T-helper 2 cell (primary cell): ENCODE measurements at places on chromosomes 5 and 9.

DNA sequence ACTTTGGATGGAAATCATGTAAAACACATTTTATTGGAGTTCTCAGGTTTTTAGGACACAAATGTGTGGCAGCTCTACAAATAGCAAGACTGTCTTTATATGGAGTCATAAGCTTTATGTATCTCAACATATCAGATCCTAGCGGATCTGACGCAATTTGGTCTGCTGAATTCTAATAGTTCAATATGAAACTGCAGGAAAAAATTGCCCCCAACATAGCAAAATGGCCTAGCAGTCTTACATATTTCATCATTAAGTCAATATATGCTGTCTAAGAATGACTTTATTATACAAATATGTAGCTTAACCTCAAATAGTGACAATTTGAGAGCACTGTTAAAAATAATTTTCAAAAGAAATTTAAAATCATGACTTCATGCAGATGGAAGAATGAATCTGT lies 244.3 kb downstream of the TAF11L14 start:
- DNase-seq = no peak

DNA sequence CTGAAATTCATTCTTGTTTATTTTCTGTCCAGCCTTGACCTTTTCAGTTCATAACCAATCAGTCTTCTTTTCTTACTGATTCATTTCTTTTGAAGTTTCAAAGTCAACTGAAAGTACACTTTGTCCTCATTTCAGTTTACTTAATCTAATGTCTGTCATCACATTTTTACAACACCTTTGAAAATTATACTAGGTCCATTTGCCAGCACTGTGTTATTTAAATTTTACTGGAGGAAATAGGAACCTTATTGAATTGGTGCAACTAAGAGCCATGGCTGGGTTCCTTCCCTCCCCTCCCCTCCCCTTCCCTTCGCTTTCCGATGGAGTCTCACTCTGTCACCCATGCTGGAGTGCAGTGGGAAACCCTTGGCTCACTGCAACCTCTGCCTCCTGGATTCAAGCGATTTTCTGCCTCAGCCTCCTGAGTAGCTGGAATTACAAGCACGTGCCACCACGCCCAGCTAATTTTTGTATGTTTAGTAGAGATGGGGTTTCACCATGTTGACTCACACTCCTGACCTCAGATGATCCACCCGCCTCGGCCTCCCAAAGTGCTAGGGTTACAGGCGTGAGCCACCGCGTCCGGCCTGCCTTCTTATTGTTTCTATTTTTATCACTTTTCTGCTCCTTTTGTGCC lies 6.3 kb downstream of the RMI1 start:
- DNase-seq = no peak

GRCh38 chr5:179241175-179241574 lies 104.1 kb downstream of the ADAMTS2 start:
- DNase-seq = no peak

DNA sequence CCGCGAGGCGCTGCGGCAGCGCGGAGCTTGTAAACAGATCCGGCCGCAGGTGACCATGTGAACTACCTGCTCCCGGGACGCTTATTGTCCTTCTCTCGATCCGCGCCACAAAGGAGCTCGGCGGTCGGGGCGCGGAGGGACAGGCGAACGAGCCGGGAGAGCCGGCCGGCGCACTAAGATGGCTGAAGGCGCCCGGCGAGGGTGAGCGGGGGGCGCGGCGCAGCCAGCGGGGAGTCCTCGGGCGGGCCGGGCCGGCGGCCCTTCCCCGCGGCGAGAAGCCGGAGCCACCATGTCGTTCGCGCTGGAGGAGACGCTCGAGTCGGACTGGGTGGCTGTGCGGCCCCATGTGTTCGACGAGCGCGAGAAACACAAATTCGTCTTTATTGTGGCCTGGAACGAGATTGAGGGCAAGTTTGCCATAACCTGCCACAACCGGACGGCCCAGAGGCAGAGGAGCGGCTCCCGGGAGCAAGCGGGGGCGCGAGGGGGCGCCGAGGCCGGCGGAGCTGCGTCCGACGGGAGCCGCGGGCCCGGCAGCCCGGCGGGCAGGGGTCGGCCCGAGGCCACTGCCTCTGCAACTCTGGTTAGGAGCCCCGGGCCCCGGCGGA lies 535 bp downstream of the JMY start:
- peak; percentile 25 for DNase-seq

GRCh38 chr5:88399561-88399960 lies 130.9 kb upstream of the TMEM161B start:
- no peak for DNase-seq

- no peak for DNase-seq
Measured at GRCh38 chr5:158943057-158943456, 156.7 kb downstream of the EBF1 start.

- DNase-seq = no peak
Measured at GRCh38 chr5:135883441-135883840, 12.2 kb downstream of the IL9 start.

DNA sequence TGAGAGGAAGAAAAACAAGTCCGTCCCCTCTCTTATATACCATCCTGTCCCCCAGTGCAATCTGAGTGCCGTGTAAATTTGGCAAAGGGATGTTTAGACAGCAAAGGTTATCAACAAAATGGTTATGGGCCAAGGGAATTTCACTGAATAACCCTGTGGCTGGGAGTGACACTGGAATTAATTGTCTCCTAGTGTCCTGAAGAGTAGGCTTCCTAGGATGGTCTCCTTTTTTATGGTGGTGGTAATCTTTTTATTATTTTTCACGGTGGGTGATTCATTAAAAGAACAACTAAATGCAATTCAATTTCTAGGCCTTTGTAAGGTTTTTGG lies 244.2 kb downstream of the PIK3R1 start:
- no peak for DNase-seq

DNA sequence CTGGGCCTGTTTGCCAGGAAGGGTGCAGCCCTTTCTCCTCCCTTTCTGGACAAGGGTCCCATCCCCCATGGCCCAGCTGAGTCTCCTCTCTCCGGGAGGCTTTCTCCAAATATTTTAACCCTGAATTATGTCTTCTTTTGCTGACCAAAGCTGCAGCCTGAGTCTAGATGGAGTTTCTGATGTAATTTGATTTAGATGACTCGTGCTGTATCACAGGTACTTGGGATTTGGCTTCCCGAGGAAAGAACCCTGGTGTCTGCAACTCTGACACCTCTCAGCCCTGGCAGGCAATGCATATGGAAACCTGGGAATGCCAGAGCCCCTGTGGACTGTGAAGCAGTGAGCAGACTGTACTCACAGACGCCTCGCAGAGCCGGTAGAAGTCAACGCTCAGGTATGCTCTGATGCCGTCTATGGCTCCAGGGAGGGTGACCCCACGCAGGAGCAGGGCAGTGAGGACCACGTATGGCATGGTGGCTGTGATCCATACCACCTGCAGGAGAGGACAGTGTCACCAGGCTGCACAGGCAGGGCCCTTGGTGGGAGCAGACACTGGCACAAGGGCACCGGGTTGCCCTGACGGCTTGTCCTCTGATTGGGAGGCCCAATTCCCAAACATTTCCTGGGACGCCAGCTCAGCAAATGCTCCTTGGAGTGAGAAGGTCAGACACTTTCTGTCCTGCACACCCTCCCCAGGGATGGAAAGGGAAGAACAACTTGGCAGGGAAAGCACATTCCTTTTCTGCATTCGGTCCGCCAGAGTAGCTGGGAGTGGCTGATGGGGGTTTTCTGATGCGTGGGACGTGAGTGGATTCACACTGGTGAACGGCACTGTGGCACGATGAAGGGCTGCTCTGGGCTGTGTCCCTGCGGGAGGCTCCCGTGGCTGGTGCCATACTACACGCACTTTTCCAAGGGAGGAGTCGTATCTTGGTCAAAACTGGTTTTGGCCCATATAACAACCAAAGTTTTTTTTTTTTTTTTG lies 24.7 kb downstream of the SLC6A3 start:
- no peak for DNase-seq

DNA sequence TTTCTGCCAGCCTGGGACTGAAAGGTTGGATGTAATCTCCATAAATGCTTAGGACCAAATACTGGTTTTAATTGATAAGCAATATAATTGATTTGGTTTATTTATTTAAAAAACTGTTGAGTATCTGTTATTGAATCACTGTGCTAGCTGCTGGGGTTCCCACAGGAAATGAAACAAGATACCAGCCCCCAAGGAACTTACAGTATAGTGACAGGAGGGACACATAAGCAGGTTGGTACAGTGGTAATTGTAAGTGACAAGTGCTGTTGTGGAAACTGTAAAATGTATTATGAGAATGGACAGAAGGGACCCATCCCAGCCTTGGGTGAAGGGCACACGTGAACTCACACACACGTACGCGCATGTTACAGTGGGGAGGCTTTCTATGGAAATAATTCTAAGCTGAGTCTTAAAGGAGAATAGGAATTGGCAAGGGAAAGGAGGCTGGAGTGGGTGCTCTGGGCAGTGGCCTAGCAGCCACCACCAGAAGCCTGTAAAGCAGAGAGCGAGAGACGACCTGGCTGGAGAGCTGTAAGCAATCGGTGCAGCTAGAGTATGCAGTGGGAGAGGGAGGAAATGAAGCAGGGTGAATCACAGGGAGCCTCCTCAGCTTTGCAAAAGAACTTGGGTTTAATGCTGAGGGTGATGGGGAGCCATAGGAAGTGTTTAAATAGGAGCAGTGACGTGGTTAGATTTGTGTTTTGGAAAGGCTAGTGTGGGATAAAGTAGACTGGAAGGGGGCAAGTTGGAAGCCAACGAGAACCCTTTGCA lies 39.3 kb downstream of the GLRA1 start:
- no peak for DNase-seq

GRCh38 chr9:3526165-3526996 lies 580 bp upstream of the RFX3 start:
- DNase-seq = peak; percentile 84

GRCh38 chr9:109843641-109844040 lies 63.6 kb downstream of the PALM2AKAP2 start:
- DNase-seq = no peak

DNA sequence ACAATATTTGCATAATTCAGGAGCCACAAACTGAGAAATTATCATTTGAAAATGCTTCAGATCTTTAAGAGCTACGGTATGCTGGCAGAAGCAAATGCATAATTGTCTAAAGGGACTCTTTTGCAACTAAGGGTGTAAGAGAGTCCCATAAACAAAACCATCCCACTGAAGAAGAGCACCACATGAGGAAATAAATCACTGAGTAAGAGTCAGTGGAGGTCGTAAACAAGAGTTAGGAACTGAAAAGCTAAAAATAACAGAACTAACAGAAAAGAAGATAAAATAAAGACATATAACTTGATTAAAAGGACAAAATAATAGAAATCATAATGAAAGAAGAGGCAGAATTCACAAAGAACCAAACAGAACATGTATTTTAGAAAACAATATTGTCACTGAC lies 3.5 kb upstream of the SMC2 start:
- no peak for DNase-seq

- no peak for DNase-seq
Measured at GRCh38 chr9:16544842-16545241, 325.6 kb downstream of the BNC2 start.

GRCh38 chr5:130488252-130488651 lies 584.0 kb downstream of the CHSY3 start:
- DNase-seq = no peak

DNA sequence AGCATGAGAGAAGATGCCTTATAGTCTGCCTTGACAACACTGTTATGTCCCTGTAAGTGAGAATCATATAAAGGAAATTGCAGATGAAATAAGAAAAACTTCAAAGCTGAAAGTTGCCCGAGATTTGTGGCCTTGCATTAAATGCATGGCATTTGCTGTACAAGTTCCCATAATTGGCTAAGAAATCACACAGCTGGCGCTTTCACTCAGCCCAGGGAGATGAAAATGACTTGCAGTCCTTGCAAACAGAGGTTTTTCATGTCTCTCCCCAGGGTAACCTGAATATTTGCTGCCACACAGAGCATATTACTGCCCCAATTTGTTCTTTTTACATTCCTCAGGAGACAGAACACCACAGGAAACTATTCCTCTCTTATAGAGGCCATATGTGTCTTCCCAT lies 174.8 kb downstream of the FAM114A2 start:
- no peak for DNase-seq

DNA sequence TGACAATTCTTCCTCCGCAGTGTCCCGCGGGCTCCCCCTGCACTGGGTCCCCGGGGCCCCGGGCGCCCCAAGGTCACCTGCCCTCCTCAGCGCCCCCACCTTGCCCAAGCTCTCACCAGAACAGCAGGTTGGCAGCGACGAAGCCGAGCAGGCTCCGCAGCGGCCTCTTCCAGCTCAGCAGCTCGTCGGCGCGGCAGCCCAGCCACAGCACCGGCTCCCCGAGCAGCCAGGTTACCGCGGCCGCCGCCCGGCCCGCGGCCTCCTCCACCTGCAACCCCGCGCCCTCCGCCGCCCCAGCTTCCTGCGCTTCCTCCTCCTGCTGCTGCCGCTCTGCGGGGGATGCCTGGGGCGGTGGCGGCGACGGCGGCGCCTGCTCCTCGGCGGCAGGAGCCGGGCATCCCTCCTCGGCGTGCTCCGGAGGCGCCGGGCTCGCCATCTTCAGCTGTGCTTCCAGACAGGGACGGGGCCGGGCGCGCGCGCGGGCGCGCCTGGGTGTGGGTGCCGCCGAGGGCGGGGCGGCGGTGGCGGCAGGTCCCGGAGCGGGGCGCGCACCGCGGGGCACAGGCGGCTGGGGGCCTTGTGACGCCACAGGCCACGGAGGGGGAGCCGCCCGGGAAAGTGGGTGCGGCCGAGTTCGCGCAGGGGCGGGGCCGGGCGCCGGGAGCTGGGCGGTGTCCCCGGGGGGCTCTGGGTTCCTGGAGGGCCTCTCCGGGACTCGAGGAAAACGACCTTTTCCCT lies at the start of gene RETREG1:
Gene RETREG1, minus strand, starts transcription at position 462 of the 738 bp plus-strand sequence. Its CDS starts 26 bp downstream, at position 436.
- peak; percentile 82 for DNase-seq

- no peak for DNase-seq
Measured at GRCh38 chr5:58013542-58014258, 446.2 kb downstream of the PLK2 start.

DNA sequence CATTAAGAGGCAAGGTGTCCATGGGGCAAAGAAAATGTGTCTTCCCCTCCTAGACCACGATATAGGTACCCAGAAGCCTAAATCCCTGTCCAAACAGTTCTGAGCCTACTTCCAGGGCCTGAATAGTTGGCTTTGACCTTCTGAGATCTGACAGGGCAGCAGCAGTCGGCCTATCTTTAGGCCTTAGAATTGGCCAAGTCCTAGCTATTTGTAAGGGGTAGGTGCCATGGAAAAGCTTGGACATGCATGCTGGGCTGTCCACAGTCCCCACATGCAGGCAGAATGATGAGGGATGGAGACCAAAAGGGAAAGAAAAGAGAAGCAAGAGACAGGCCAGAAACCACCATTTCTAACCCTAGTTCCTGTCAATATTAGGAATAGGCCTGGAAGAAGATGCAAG lies 346.1 kb downstream of the ANXA1 start:
- no peak for DNase-seq

DNA sequence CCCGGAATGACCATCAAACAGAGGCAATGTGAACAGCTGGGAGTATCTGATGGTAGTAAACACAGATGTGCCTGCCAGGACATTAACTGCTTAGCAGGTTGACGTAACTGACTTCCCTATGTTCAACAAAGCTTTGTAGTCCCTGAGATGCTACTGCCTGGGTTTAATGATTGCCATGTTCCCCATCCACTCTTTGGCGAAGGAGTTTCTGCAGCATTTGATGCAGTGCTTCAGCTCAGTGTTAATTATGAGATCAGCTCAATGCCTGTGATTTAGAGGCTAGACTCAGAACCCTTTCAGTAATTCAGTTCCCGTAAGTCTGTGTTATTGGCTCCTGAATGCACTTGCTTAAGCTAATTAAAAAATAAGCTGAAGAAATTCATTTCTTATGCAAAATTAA lies 547.3 kb upstream of the ZNF608 start:
- DNase-seq = no peak

- DNase-seq = no peak
Measured at GRCh38 chr5:153437251-153437650, 53.2 kb upstream of the GRIA1 start.
